AG09309 (cell line): ENCODE measurements at places on chromosomes 2 and 18.
A peak's percentile ranks its signal among the peaks of the same experiment; 100 is the strongest.

GRCh38 chr18:71025505-71026225, 736.8 kb downstream of the SOCS6 start:
- no peak for DNase-seq

GRCh38 chr2:227623226-227623625, 5.9 kb downstream of the SCYGR4 start:
- peak; percentile 18 for DNase-seq

- no peak for DNase-seq
Observed at GRCh38 chr18:57430079-57431001, 4.8 kb upstream of the ONECUT2 start.

DNA sequence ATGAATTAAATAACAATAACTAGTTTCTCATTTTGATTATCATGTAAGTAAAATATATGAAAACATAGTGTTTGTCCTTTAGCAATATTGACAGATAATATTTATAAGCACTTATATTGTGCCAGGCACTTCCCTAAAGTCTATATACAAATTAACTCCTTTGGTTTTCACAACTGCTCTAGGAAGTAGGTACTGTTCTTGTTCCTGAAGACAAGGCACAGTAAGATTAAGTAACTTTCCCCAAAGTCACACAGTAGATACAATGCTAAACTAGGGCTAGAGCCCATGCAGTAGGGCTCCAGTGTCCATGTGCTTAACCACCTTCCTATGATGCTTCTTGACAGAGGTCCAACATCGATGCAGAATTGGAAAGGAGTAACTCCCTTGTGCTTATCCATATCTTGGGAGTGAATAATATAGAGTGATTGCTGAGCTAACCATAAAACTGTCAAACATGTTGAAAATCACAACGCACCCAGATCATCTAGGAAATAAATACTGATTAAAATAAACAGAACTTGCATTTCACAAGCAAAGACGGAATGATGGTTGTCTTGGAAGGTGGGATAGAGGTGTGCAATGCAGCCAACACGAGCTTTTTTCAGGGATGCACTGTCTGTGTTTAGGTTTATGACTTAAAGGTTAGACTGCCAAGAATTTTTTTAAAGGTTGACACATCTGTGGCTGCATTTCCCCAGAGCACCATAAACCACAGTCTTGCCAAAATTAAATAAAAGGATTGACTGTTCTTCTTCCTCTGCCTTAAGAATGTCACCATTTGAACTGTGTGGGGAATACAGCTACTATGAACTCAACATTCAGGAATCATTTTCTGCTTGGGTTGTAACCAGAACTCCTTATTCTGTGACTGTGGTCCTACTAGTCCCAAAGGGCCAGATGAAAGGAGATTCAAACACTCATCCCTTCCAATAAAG, 80.8 kb downstream of the ANKRD44 start:
- peak; percentile 76 for DNase-seq

DNA sequence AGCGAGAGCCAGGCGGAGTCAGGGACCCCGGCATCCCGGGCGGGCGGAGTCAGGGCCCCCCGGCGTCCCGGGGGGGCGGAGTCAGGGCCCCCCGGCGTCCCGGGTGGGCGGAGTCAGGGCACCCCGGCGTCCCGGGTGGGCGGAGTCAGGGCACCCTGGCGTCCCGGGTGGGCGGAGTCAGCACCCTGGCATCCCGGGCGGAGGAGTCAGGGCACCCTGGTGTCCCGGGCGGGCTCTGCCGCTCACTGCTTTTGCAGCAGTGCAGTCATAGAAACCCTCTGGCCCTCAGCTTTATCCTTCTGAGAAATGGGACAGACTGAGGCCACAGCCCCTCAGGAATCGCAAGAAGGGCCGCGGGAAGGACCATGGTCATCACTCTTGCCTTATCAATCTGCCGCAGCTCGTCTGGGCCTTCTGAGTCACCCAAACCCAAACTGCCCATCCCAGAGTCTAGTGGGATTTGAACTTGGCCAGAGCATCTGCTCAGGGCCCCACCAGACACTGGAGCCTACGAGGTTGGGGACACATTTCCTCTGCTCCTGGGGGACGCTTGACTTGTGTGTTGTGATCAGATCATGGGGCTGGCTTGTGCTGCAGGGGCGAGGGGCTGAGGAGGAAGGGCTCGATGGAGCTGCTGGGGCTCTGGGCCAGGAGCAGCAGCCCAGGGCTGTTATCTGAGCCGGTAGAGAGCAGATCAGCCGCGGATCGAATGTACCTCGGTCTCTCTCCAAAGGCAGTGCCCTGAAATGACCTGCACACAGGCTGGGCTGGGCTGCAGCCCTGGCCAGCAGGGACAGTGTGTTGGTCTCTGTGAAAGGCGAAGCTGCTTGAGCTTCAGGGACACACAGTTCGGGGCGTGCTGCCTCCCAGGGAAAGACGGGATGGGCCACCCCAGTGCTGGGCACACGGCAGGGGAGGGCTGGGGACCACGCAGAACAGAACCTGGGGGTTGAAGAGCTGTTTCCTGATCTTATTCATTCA, 290.1 kb upstream of the HDAC4 start:
- no peak for DNase-seq

- no peak for DNase-seq
Observed at GRCh38 chr2:69848186-69848790, 18.8 kb downstream of the GMCL1 start.

GRCh38 chr2:161141033-161141432, 19.2 kb upstream of the TANK start:
- no peak for DNase-seq

GRCh38 chr2:177622521-177622920, 229.9 kb downstream of the AGPS start:
- no peak for DNase-seq
